C1 segment of cervical spinal cord (tissue), 14 donors: ENCODE measurements at places on chromosomes 11 and 22.

DNA sequence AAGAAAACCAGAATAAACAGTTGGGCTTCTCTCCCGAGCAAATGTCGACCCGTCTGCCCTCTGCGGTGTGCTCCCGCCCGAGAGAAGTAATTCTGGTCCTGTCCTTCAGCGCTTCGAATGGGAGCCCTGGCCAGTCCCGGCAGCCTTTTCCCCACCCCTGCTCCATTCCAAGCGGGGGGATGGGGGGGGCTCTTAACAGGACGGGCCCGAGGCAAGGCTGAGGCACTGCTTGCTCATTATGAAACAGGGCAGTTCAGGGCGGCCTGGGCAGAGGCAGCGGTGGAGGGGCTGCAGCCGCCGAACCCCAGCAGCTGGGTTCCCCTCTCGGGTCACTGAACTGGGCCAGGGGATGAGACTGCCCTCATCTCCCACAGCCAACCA lies 9.1 kb downstream of the BACE1-AS start:
- DNase-seq: no peak

GRCh38 chr11:61149624-61150615 lies 11.3 kb downstream of the VPS37C start:
- no peak for DNase-seq

DNA sequence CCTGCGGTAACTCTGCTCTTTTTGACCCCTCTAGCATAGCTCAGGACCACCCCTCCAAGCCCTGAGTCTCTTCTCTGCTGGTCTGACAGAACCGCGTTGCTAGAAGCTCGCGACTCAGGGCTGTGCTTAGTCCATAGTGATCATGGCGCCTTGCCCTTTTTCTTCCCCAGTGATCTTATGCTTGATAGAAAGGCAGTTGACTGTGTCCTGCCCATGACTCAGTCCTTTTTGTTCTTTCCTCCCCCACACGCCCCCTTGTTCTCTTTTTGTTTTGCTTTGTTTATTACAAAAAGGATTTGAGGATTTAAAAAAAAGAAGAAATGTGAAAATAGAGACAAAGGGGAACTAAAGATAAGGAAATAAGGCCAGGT lies 17.5 kb downstream of the IL17RA start:
- DNase-seq: no peak

DNA sequence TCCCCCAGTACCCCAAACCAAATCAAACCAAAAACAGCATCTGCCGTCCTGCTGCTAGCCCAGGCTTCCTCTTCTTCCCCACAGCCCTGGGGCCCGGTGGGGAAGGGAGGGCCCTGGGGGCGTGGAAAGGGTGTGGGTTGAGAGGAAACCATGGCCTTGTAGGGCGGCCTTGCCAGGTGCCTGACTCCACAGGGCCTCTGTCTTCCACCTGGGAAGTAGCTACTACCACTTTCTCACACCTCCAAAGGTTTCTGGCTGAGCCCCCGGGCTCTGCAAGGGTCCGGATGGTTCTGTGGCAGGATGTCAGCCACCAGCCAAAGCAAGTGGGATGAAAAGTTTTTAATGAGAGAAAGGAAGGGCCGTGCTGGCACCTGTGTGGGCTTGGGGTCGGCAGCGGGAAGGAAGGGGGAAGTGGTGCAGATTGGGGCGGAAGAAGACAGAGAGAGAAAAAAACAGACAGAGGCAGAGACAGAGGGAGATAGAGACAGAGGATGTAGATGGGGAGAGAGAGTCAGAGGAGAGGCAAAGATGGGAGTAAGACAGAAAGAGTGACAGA lies 10.5 kb downstream of the TPST2 start:
- DNase-seq: no peak

GRCh38 chr11:80010536-80010935 lies 569.7 kb upstream of the TENM4 start:
- DNase-seq: no peak

- DNase-seq: no peak
Measured at GRCh38 chr11:8841899-8842298, 69.1 kb upstream of the AKIP1 start.

DNA sequence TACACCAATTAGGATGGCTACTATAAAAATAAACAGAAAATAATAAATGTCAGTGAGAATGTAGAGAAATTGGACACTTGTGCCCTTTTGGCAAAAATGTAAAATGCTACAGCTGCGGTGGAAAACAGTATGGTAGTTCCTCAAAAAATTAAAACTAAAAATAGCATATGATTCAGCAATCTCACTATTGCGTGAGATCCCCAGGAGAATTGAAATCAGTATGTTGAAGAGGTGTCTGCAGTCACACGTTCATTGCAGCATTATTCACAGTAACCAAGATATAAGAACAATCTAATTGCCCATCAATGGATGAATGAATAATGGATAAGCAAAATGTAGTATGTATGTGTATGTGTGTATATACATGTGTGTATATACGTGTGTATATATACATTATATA lies 6.8 kb downstream of the OR52N2 start:
- DNase-seq: no peak

DNA sequence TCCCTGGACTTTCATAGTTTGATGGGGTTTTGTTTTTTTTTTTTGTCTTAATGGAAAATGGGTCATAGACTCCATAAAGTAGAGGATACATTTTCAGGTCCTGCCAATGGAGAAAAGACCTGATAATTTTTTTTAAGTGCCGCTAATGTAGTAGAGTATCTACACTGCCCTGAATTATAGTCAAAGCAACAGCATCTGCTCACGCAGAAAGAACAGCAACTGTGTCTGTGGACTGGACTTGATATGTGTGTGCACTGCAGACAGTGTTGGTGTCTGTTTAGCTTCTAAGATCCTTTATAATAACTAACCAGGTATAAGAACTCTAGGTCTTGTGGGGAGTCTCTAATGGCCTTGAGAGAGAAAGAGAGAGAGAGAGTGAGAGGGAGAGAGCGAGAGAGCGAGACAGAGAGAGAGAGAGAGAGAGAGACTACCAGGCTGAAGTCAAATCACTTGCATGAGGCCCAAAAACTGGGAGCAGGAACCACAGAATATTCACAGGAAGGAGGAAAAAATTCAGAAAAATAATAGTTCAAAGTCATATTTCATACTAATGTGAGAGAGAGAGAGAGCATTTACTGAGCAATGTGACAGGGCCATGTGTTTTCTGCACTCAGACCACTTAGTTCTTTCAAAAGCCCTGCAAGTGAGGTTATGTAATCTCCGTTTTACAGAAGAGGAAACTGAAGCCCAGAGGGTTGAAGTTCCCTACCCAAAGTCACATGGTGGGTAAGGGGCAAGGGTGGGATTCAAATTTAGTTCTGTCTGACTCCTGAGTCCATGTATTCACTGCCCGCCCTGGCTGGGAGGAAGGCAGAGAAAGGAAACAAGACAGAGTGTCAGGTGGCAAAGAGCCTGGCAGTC lies 8.6 kb upstream of the MIAT start:
- no peak for DNase-seq

DNA sequence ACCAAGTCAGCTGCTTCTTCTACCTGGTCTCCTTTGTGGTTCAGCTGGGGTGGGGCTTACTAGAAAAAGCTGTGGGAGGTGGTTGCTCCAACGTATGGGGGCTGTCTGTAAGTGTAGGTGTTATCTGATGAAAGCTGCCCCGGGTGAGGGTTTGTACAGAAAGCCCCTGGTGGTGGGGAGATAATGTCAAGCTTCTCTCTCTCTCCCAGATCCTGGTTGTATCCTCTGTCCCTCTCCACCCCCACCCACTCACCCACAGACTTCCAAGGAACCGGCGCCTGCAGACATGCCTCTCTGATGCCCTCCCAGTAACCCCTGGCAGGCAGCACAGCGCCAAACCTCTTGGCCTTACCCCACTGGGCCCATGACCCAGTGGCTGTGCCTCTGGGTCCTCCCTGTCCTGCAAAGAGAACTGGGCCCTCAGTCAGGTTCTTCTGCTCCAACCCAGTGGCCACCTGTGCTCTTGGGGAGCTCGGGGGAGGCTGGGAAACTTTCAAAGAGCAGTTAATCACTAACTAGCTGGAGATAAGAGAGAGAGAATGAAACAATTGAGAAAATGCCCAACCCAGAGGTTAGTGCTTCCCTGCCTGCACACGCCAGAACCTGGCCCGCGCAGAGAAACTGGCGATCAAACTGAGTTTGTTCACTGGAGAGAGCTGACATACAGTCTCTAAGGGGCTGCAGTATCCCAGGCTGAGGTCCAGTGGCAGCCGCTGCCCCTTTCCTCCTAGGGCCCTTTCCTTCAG lies 20.4 kb upstream of the EHF start:
- DNase-seq: no peak

GRCh38 chr11:47378010-47378835 lies at the start of gene SPI1:
Gene SPI1, minus strand, starts transcription at chr11:47378547. Its CDS starts 194 bp downstream, at chr11:47378353.
- DNase-seq: peak; percentile 49

DNA sequence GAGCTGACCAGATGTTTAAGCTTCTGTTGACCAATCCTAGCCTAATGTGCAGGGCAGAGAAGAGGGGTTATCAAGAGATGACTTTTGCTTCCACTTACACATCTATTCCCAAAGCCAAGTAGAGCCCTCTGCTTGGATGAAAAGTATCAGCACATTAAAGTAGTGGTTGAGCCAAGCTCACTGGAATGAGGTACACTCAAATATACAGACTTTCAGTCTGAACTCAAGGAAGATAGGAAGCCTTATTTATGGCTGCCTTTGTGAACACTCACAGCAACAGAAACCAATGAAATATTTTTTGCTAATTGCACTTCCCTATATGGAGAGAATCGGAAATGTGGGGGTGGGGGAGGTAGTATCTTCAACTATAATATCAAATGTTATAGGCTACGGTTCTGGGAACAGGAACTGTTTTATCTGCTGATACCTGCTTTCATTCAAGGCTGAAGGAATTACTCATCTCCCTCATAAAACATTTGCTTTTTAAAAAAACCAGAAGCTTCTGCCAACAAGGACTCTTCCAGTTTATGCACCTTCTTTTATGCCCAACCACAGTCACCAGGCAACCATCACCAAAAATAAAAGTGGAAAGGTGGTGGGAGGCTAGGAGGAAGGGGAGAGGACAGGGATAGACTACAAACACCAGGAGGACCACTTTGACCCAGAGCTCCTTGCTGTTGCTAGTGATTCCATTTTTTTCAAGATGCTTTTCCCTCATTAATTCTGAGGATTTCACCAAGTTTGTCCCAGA lies 91.2 kb downstream of the CLPB start:
- DNase-seq: no peak

- DNase-seq: no peak
Measured at GRCh38 chr22:37744589-37744988, 47.7 kb downstream of the TRIOBP start.

GRCh38 chr11:117713538-117713991 lies 83.5 kb downstream of the DSCAML1 start:
- DNase-seq: no peak

DNA sequence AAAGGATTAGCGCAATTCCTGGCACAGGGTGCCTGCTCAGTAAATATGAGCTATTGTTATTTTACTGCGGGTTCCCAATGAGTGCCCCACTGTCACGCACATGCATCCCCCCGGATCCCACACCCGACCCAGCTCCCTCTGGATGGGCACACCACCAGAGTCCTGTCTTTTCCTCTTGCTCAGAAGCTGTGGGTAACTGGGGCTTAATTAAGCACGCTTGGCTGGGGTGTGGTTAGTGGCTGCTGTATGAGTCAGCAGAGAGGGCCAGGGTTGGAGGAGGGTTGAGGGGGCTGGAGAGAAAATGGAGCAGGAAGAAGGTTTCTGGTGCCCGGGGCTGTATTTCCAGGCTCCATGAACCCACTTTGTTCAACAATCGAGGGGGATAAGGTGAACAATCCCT lies 30.3 kb upstream of the NECTIN1 start:
- DNase-seq: no peak

- peak; percentile 89 for DNase-seq
Measured at GRCh38 chr11:64181506-64182411, 4.2 kb upstream of the STIP1 start.

DNA sequence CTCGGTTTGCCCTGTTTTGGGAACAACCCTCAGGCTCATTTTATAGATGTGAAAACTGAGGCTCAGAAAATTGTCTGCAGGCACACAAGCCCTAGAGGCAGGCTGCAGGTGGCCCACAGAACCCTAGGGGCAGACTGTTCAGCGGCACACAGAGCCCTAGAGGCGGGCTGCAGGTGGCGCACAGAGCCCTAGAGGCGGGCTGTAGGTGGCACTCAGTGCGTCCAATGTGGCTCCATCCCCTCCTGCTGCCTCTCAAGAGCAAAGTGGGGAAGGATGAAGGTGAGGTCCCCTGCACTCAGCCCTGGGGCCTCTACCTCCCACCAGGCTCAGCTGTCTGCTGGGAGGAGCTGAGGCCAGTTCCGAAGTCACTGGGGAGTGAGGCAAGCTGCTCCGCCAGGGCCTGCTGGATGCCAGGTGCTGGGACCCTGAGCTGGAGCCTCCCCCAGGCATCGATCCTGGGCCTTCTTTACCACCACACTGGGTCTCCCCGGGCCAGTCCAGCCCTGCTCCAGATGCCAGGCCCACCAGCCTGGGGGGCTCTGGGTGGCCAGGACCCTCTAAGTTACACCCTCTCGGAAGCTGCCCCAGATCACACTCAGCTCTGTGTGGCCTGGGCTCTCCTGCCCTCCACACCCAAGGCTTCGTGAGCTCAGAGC lies 2.3 kb downstream of the ACY3 start:
- DNase-seq: no peak

DNA sequence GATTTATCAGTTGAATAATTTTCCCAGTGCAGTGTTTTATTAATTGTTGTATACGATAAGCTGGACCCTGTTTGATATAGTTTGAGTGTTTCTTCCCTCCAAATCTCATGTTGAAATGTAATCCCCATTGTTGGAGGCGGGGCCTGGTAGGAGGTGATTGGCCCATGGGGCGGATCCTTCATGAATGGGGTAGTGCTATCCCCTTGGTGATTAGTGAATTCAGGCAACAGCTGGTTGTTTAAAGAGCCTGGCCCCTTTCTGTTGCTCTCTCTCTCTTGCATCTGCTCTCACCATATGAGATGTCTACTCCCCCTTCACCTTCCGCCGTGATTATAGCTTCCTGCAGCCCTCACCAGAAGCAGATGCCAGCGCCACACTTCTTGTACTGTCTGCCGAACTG lies 1.5 kb downstream of the OR5A1 start:
- no peak for DNase-seq

GRCh38 chr11:94583866-94584500 lies 16.8 kb downstream of the PIWIL4 start:
- DNase-seq: no peak

GRCh38 chr11:17197431-17197898 lies 10.3 kb downstream of the PIK3C2A start:
- DNase-seq: no peak

- DNase-seq: no peak
Measured at GRCh38 chr22:34427841-34428240, 507.6 kb upstream of the LARGE1 start.

DNA sequence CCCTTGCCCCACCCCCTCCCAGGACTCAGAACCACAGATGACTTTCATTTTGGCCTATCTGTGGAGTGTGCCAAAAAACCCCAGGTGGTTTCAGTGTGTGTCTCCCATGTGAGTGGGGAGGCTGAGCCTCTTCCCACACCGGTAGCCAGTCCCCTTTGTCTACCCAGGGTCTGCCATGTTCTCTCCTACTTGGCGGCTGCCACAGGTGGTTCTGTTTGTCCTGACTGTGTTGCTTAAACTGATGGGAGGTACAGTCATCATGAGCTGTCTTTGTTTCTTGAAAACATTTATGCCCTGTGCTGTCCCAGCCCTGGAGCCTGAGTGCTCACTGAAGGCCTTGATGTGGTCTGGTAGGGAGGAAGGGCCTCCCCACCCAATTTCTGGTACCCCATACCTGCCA lies 39.7 kb upstream of the SUSD2 start:
- DNase-seq: no peak
